ENCODE measurements at places on chromosomes 1 and 21.

DNA sequence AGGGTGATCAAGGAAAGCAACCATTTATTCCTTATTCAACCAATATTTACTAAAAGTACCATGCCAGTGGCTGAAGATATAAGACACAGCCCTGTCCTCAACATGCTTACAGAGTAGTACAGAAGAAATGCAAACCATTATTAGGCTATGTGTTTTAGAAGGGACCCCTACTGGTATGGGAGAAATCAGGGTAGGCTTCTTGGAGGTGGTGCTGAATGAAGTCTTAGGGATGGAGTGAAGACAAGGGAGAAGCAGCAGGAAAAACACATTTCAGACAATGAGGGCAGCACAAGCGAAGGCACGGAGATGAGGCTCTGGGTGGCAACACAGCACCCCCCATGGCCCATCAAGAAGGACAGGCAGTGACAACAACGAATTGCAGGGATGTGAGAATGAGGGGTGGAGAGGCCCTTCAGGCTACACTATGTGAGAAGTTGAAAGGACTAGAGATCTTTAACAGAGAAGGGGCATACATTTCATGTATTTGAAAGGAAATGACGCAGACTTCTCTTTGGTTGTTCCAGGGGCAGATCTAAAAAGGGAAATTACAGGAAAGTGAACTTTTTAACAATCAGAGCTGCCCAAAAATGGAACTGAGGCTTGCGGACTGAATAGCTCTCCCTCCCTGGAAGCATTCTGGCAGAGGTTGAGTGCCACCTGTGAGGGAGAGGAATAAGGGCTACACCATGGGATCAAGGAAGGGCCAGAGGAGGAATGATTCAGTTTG lies 16.8 kb upstream of the CD58 start:
- no peak for DNase-seq

DNA sequence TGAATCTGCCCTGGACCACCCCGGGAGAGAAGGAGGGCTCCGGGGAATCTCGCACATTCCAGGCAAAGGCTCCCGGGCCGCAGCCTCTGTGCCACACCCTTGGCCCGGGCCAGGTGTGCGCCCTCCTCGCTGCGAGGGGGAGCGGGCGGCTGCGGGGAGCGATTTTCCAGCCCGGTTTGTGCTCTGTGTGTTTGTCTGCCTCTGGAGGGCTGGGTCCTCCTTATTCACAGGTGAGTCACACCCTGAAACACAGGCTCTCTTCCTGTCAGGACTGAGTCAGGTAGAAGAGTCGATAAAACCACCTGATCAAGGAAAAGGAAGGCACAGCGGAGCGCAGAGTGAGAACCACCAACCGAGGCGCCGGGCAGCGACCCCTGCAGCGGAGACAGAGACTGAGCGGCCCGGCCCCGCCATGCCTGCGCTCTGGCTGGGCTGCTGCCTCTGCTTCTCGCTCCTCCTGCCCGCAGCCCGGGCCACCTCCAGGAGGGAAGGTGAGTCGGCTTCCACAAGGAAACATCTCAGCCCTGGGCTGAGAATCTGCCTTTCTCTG lies at the start of gene LAMC2:
Gene LAMC2, plus strand, starts transcription at position 324 of the 550 bp plus-strand sequence. Its CDS starts 89 bp downstream, at position 413.
- no peak for DNase-seq

DNA sequence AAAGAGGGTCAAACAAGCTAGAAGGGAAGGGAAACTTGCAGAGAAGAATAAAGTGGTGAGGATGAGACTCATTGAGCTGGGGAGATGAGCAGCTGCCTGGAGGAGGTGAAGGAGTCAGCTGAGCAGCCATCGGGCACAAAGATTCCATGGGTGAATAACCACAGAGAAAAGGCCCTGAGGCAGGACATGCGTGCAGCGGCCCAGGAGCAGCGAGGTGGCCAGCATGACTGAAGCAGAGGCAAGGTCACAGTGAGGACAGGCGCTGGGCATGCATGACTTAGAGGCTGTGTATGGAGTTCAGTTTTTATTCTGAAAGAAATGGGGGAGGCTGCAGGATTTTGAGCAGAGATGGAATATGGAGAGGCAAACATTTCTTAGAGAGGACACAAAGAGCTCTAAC lies 24.9 kb downstream of the OLFML2B start:
- DNase-seq: no peak

DNA sequence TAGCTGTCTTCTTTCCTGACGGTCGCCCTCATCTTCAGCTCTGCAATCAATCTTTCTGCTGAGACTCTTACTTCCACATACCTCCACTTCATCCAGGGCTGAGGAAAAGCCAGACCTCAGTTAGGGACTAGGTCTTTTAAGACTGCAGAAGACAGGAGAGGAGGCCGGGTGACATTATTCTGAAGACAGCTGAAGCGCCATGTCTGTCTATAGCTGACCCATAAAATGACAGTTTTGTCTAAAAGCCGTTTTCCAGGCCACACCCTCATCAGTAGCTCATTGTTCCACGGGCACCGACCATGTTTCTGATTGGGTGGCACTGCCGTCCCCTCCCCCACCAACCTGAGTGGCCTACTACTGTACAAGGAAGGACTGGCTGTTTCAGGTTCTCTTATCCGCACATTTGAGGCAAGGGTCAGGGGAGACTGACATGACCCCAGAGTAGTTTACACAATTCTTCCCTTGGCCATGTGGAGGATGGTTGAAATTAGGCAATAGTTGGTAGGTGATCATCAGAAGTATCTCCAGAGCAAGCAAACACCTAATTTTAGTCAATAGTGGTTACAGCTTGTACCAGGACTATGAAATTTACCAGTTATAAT lies at the start of gene ADCY10:
Gene ADCY10, minus strand, starts transcription at position 240 of the 602 bp plus-strand sequence. CDS start 8,994 bp downstream, outside the sequence.
- no peak for DNase-seq

DNA sequence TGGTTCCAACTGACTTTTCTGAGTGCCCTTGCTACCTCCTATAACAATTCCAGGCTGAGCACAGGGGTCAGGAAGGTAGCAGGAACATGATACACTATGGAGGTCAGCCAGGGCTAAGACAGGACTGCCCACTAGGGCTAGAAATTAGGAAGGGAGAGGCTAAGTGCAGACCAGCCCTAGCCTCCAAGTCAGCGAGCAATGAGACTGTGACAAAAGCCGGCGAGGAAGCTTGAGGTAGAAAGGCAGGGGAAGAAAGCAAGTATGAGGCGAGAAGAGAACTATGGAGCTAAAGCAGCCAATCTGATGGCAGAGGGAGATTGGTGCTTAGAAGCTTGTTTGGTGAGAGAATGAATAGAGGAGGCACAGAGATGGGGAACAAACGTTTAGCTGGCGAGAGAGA lies 4.7 kb downstream of the UROD start:
- DNase-seq: no peak

GRCh38 chr1:84632673-84633434 lies 57.4 kb downstream of the SSX2IP start:
- no peak for DNase-seq

DNA sequence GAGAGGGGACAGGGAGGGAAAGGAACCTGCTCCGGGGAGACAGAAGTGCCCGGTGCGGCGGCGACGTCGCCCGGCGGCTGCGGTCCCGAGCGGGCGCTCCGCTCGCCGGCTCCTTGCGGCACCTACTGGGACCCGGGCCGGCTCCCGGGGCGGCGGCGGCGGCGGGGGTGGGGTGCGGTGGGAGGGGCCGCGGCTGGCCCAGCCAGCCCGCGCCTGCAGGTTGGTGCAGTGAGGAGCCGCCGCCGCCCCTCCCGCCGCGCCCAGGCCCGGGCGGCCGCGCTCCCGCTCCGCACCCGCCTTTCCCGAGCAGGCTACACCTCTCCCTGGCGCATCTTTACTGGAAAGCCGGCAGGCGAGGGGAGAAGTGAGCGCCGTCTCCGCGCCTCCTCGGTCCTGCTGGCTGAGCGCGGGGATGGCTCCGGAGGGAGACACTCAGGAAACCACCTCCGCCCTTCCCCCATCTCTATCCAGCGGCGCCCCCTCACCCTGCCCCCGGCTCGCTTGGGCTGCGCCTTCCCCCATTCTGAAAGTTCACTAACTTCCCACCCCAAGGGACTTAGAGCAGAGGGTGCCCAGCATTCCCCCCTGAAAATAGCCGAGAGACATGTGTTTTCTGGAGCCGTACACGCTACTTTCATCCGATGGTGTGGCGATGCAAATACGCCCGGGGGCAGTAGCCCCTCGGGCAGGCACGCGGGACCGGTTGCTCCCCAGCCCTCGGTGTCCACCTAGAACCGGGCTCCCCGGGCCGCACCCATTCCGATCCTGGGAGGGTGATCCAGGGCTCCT lies at the start of gene PLD5:
Gene PLD5, minus strand, starts transcription at position 127 of the 789 bp plus-strand sequence.
- no peak for DNase-seq

- DNase-seq: no peak
These were observed 129.6 kb upstream of the ATP1A1 start for GRCh38 chr1:116243333-116244054.
